ENCODE measurements at places on chromosomes 4 and X.

- H3K27ac ChIP-seq = no peak overlapping the region
- no peaks in the 10 kb centered on the region for H3K36me3 ChIP-seq
- no peaks in the 10 kb centered on the region for H3K4me1 ChIP-seq
Observed at GRCh38 chrX:41750716-41751115, 26.7 kb downstream of the GPR82 start.

DNA sequence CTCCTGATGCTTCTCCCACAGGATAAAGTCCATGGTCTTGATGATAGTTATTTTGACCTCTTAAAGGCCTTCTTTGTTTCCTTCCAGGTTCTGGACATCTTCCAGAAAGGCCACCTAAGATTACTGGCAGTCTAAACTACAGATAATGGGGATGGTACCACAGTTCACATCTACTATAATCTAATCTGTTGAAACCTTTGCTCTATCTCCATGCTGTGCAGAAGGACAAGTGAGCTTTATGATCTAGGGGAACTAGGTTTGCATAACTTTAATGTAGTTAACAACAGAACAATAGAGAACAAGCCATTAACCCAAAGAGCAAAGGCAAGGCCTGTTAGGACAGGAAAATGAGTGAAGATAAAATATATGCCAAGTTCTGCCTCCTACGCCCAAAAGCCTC, 103.9 kb upstream of the KLHL13 start:
- no peaks in the 10 kb centered on the region for H3K36me3 ChIP-seq
- H3K4me1 ChIP-seq = peaks cover 14% of the 10 kb centered on the region
- H3K4me3 ChIP-seq = peak overlapping the region; percentile 38
- H3K27me3 ChIP-seq = peaks cover 2% of the 10 kb centered on the region
- no peak for DNase-seq
- peak overlapping the region; percentile 48 for H3K27ac ChIP-seq

GRCh38 chr4:26069218-26069617, 155.2 kb downstream of the SMIM20 start:
- no peaks in the 10 kb centered on the region for H3K36me3 ChIP-seq
- H3K4me1 ChIP-seq = no peaks in the 10 kb centered on the region
- no peak overlapping the region for H3K27ac ChIP-seq
- H3K4me3 ChIP-seq = no peak overlapping the region
- peaks cover 4% of the 10 kb centered on the region for H3K27me3 ChIP-seq

- H3K36me3 ChIP-seq = no peaks in the 10 kb centered on the region
- no peak overlapping the region for H3K4me3 ChIP-seq
- H3K27me3 ChIP-seq = no peaks in the 10 kb centered on the region
Observed at GRCh38 chrX:18126971-18127370, 93.7 kb downstream of the BEND2 start.

DNA sequence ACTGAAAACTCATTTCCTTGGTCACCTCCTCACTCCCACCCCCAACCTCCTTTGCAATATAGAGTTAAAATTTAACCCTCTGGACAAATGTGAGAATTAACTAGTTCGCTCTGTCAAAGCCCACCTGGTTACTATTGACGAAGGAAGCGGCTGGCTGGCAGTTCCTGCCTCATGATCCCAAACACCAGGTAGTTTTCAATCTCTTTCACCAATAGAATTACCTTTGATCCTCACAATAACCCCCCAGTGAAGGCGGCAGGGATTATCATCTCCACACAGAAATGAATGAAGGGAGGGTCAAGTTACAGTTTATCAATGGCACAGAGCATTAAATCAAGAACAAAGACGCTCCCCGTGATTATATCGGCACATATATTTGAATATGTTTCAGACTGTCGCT, 65.7 kb upstream of the TTC29 start:
- H3K36me3 ChIP-seq = no peaks in the 10 kb centered on the region
- H3K4me1 ChIP-seq = peaks cover 11% of the 10 kb centered on the region
- no peaks in the 10 kb centered on the region for H3K27me3 ChIP-seq
- no peak overlapping the region for H3K27ac ChIP-seq
- no peak overlapping the region for H3K4me3 ChIP-seq

GRCh38 chrX:39175418-39176057, 374.3 kb downstream of the MID1IP1 start:
- H3K4me3 ChIP-seq = no peak overlapping the region
- no peaks in the 10 kb centered on the region for H3K27me3 ChIP-seq
- no peaks in the 10 kb centered on the region for H3K36me3 ChIP-seq
- no peaks in the 10 kb centered on the region for H3K4me1 ChIP-seq
- no peak overlapping the region for H3K27ac ChIP-seq

GRCh38 chrX:139766545-139766983, 58.6 kb upstream of the MCF2 start:
- no peak overlapping the region for H3K4me3 ChIP-seq
- peaks cover 8% of the 10 kb centered on the region for H3K36me3 ChIP-seq
- no peaks in the 10 kb centered on the region for H3K4me1 ChIP-seq
- no peak for DNase-seq
- H3K27ac ChIP-seq = no peak overlapping the region
- no peaks in the 10 kb centered on the region for H3K27me3 ChIP-seq

DNA sequence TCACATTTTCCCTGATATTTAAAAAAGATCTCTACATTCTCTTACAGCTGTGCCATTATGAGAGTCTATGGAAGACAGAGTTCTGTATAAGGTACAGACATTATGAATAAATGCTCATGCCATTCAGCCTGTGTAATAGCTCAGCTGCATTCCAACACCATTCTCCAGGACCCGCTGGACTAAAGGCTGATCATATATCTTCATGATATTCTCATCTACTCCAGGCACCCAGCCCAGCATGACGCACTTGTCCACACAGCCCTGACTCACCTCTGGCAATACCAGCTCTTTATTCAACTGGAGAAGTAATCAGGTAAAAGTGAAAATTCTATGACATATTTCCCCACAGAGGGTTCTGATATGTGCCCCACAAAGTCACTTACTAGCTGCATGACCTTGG, 437.5 kb upstream of the FGF16 start:
- no peak overlapping the region for H3K4me3 ChIP-seq
- H3K27ac ChIP-seq = no peak overlapping the region
- no peaks in the 10 kb centered on the region for H3K36me3 ChIP-seq
- peaks cover 3% of the 10 kb centered on the region for H3K27me3 ChIP-seq
- no peak for DNase-seq

GRCh38 chr4:628311-628741, 3.0 kb downstream of the PDE6B start:
- peaks cover 11% of the 10 kb centered on the region for H3K36me3 ChIP-seq
- H3K27me3 ChIP-seq = peaks cover 15% of the 10 kb centered on the region
- H3K4me3 ChIP-seq = no peak overlapping the region
- H3K4me1 ChIP-seq = peaks cover 24% of the 10 kb centered on the region

- peaks cover 3% of the 10 kb centered on the region for H3K27me3 ChIP-seq
- H3K4me1 ChIP-seq = peaks cover 2% of the 10 kb centered on the region
Observed at GRCh38 chr4:1644891-1645657, 39.0 kb downstream of the FAM53A start.

GRCh38 chrX:37959212-37960021, 46.9 kb upstream of the SYTL5 start:
- peaks cover 3% of the 10 kb centered on the region for H3K27me3 ChIP-seq
- H3K27ac ChIP-seq = no peak overlapping the region
- DNase-seq = no peak
- H3K4me3 ChIP-seq = no peak overlapping the region
- no peaks in the 10 kb centered on the region for H3K36me3 ChIP-seq
- no peaks in the 10 kb centered on the region for H3K4me1 ChIP-seq

DNA sequence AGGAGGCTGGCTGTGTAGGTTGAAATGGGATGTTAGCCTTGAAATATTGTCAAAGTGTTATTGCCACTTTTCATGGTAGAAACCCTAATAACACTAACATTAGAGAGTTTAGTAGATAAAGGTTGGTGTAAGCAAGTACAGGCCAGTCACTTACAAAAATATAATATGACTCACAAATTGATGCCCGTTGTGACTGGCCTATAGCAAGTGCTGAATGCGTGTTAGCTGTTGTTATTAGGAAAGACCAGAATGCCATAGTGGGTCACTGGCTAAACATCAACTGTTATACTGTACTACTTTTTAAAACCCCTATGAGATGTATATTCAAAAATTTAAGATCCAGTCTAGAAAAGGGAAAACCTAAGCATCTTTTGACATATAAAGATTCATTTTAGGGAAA, 20.4 kb upstream of the GDPD2 start:
- no peak overlapping the region for H3K4me3 ChIP-seq
- H3K36me3 ChIP-seq = no peaks in the 10 kb centered on the region
- no peaks in the 10 kb centered on the region for H3K27me3 ChIP-seq
- DNase-seq = no peak
- H3K4me1 ChIP-seq = no peaks in the 10 kb centered on the region

GRCh38 chr4:24991015-24991414, 39.7 kb downstream of the LGI2 start:
- H3K4me1 ChIP-seq = no peaks in the 10 kb centered on the region
- peaks cover 5% of the 10 kb centered on the region for H3K27me3 ChIP-seq
- no peak for DNase-seq
- no peaks in the 10 kb centered on the region for H3K36me3 ChIP-seq
- no peak overlapping the region for H3K27ac ChIP-seq

GRCh38 chrX:151771726-151772125, 37.2 kb downstream of the CNGA2 start:
- peaks cover 7% of the 10 kb centered on the region for H3K4me1 ChIP-seq
- no peaks in the 10 kb centered on the region for H3K27me3 ChIP-seq
- no peak for DNase-seq
- H3K36me3 ChIP-seq = no peaks in the 10 kb centered on the region
- no peak overlapping the region for H3K27ac ChIP-seq
- H3K4me3 ChIP-seq = no peak overlapping the region

DNA sequence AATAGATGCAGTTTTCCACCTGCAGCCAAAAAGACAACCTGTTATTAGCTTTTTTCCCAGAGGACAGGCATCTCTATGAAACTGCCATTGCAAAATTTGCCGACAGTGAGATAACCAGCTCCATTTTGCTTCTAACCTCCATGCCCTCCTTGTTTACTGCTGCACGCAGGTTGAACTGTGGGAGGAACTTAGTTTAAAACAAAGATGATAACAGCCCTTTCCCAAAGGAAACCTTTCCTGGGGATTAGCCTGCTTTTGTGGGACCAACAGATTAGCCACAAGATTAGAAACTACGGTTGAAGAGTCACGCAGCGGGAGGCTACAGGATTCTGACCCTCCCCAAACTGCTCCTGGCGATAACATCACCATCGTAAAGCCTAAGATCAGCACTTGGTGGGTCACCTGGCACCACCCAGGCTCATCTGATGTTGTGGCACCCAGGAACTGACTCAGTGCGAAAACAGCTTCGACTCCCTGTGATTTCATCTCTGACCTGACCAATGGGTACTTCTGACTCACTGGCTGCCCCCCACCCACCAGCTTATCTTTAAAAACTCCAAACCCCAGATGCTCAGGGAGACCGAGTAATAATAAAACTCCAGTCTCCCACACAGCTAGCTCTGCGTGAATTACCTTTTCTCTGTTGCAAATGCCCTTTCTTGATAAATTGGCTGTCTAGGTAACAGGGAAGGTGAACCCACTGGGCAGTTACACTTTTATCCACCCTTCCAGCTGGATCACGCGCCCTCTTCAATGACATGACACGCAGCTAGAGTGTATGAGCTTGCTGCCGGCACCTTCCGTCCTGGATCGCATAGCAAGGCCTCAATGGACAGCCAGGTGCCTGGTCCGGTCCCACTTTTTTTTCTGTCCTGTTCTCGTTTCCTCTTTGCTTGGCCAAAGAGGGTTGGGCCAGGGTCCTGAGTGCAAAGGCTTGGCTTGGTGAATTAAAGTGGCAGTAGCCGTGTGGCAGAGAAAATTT, 27.2 kb downstream of the NOP14 start:
- peaks cover 9% of the 10 kb centered on the region for H3K4me1 ChIP-seq
- peak overlapping the region; percentile 33 for H3K27ac ChIP-seq
- peaks cover 6% of the 10 kb centered on the region for H3K27me3 ChIP-seq
- H3K36me3 ChIP-seq = no peaks in the 10 kb centered on the region

DNA sequence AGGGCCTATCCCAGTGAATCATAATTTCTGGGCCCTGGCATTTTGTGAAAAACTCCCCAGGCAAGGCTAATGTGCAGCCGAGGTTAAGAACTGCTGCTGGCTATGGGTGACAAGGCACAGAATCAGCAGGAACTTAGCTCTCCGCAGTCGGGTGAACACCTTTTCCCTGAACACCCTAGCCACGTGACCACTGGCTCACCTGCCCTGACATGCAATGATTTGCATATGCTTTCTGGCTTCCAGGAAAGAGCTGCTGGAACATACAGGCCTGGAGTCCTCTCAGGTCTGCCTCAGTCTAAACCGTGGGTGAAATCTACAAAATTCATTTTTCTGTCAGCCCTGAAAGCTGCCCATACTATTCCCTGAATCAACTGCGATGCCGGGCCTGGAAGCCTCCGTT, 56.6 kb downstream of the ZNF827 start:
- peaks cover 6% of the 10 kb centered on the region for H3K36me3 ChIP-seq
- peak overlapping the region; percentile 25 for H3K27ac ChIP-seq
- H3K4me3 ChIP-seq = no peak overlapping the region
- DNase-seq = no peak

DNA sequence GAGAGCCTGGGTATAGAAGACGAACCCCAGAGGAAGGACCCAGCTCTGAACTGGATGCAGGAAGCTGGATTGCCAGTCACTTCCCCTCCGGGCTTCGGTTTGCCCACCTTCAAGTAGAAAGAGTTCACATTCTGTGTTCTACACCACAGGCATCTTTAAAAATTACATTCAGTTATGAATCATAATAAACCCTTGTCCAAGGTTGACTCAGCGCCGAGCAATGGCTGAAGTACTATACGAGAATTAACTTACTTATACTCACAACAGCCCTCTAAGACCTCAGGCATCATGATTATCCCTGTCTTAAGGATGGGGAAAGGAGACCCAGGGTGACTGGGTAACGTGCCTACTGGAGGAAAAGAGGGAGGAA, 72.5 kb downstream of the EVC2 start:
- DNase-seq = no peak
- H3K27ac ChIP-seq = no peak overlapping the region
- H3K4me3 ChIP-seq = no peak overlapping the region
- H3K27me3 ChIP-seq = peaks cover 5% of the 10 kb centered on the region

DNA sequence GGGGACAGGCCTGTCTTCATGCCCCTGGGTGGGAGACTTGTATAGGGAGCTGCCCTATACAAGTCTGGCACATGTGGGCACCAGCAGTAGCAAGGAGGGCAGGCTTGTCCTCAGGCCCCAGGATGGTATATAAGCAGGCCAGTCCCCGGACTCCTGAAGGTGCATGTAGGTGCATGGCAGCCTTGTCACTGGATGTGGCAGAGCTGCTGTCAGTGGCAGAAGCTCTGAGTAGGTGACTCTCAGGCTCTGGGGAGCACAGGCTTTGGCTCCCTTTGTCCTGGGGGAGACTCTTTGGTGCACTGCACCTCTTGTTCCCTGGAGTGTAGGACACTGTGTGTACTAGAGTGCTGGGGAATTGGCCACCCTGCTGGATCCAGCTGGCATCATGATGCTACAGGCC, 376.7 kb upstream of the DIPK2B start:
- no peak overlapping the region for H3K27ac ChIP-seq
- no peak overlapping the region for H3K4me3 ChIP-seq
- H3K36me3 ChIP-seq = peaks cover 10% of the 10 kb centered on the region

GRCh38 chrX:100085846-100086245, 324.2 kb downstream of the PCDH19 start:
- no peak for DNase-seq
- H3K27ac ChIP-seq = no peak overlapping the region
- H3K36me3 ChIP-seq = no peaks in the 10 kb centered on the region
- peaks cover 2% of the 10 kb centered on the region for H3K4me1 ChIP-seq
- H3K4me3 ChIP-seq = no peak overlapping the region

Measured in glutamatergic neuron (in vitro differentiated cells).